Astrocyte of the hippocampus (primary cell): ENCODE measurements at places on chromosomes 1 and 21.
A peak's percentile ranks its signal among the peaks of the same experiment; 100 is the strongest.

GRCh38 chr21:45110873-45111624 is 36.7 kb downstream of the ADARB1 start:
- no peak for DNase-seq

- DNase-seq = no peak
Measured at GRCh38 chr1:25474439-25475047, 43.8 kb downstream of the MACO1 start.

GRCh38 chr1:210378736-210379135 is 50.0 kb downstream of the HHAT start:
- no peak for DNase-seq

DNA sequence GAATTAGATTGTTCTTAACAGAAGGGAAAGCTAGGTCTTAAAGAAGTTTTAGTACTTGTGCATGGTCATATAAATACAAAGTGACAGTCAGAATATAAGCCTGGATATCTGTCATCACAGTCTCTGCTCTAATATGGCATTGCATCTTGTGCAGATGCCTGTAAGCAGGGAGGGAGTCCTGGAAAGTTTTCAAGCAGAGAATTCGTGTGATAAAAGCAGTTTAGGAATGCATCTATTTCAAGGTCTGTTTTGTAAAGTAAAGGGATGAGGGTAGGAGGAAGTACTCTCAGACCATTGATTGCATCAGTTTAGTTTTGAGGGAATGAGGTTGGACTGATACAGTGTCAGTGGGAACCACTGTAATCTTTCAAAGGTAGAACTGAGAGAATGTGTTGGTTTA is 30.6 kb downstream of the IARS2 start:
- peak; percentile 36 for DNase-seq

GRCh38 chr1:224736619-224737352 is 120.7 kb downstream of the CNIH3 start:
- DNase-seq = peak; percentile 58

- no peak for DNase-seq
Measured at GRCh38 chr1:206419250-206419649, 51.0 kb upstream of the IKBKE start.

DNA sequence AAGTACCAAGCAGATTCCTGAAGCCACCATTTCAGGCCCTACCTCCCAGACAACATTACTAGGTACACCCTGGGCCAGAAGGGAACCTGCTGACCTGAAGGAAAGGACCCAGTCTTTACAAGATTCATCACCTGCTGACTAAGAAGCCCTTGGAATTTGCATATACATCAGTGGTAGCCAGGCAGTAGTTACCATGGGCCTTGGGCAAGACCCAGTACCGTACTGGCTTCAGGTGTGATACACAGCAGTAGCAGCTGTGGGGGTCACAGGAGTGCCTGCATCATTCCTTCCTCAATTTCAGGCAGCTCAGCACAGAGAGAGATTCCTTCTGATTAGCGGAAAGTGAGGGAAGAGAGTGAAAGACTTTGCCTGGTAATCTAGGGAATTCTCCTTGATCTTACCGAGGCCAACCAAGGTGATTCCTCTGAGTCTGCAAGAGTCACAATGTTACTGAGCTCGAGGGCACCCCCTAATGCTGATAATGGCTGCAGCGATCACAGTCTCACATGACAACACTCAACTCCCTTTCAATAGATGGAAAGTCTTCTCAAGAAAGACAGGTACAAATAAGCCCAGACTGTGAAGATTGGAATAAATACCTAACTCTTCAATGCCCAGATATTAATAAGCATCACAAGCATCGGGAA is 22.0 kb upstream of the UHMK1 start:
- no peak for DNase-seq

DNA sequence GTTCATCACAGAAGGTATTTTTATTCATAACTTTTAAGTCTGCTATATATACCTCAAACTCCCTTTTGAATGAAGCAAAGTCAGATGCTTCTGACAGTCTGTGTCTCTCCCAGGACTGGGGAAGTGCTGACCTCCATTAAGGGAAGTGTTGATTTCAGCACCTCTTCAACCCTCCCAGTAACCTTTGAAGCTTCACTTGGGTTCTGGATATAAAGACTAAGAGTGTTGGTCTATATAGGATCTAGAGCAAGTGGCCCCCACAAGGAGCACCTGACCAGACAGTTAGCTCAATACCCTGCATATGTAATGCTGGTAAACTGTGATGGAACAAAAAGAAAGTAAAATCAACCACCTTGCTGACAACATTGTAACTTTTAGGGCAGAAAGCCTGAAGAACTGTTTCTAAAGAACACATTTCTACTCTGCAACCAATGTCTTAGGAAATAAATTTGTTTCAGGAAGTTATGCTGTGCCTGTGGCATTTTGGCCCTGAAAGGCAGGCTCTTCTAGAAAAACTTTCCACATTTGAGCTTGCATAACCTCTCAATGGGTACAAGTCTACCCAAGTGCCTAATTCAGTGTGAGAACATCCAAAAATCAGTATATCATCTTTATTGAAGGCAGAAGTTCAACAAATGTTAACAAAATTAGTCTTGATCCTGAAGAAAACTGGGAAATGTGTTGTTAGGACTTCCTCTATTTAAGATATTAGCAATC is 865 bp upstream of the PTPN22 start:
- DNase-seq = no peak

GRCh38 chr1:2927393-2928360 is 93.6 kb upstream of the ACTRT2 start:
- DNase-seq = no peak

DNA sequence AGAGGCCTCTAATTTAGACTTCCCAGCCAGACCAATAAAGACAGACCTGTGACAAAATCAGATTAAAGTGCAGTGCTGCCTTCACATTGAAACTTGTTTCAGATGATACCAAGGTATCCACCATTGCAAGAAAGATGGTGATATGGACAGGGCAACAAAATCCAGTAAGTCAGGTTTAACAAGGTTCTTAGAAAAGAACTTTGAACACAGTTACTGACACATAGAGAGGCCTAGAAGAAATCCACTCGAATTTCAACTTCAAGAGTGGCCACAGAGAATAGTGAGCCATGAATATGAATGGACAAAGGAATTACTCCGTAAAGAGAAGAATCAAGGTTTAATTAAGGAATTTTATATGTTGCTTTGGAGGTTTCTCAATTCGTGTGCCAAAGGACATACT is 230.4 kb downstream of the KCNT2 start:
- DNase-seq = no peak

DNA sequence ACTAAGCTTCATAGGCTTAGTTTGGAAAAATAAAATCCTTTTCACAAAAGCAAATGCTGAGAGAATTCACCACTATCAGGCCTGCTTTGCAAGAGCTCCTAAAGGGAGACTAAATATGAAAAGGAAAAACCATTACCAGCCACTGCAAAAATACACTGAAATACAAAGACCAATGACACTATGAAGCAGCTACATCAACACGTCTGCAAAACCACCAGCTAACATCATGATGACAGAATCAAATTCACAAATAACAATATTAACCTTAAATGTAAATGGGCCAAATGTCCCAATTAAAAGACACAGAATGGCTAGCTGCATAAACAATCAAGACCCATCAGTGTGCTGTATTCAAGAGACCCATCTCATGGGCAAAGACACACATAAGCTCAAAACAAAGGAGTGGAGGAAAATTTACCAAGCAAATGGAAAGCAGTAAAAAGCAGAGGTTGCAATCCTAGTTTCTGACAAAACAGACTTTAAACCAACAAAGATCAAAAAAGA is 28.8 kb downstream of the AKT3 start:
- no peak for DNase-seq

GRCh38 chr1:19717467-19717866 is 52.8 kb downstream of the HTR6 start:
- DNase-seq = no peak
